ENCODE measurements at places on chromosomes 1 and 21.

- DNase-seq, result peak; percentile 1
These were observed 556 bp downstream of the WDR77 start for GRCh38 chr1:111448482-111448917.

- peak; percentile 44 for DNase-seq
These were observed 258.5 kb downstream of the TRABD2B start for GRCh38 chr1:47738560-47739182.

GRCh38 chr1:33826311-33826710, 37.6 kb upstream of the HMGB4 start:
- no peak for DNase-seq

DNA sequence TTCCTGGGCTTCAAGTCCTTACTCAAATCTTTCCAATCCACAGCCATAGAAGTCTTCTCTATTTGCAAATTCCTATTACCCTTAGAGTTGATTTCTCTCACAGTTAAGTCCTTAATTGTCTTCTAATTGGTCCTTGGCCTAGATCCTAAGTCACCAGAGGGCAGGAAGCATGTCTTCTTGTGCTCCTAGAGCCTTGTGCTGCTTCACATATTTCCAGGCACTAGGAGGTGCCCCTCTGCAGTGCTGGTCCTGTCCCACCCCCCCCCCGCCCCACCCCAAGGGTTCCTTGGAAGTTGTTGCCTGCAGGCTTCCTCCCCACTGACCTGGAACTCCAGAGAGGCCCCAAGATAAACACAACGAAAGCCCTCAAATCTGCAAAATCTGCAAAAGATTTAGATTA, 28.1 kb upstream of the TARBP1 start:
- DNase-seq, result no peak

DNA sequence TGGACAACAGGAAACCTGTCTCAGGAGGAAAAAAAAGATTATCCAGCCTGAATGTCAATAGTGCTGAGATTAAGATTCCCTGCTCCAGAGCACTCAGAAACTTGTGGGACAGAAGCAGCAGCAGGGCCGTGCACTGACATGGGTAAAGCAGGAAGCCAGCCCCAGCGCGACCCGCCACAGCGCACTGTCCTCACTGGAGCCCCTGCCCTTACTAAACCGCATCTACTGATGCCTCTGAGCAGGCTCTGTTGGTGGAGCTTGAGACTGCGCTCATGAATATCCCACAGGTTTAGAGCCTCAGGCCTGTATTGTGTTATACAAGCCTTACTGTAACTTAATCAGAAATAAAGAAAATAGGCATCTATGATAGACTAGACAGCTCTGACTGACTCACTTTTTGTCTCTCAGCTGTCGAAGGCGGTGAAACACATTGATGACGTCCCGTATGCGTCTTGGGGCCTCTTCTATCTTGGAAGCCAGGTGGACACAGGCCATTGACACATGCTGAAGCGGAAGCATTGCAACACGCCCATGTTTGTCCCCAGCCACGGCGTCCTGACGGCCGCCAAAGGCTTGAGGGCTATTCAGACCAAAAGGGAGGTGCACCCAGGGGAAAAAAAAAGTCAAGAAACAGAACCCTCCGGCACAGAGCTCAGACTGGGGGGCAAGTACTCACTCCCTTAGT, 1.2 kb downstream of the CCNL2 start:
- peak; percentile 20 for DNase-seq

DNA sequence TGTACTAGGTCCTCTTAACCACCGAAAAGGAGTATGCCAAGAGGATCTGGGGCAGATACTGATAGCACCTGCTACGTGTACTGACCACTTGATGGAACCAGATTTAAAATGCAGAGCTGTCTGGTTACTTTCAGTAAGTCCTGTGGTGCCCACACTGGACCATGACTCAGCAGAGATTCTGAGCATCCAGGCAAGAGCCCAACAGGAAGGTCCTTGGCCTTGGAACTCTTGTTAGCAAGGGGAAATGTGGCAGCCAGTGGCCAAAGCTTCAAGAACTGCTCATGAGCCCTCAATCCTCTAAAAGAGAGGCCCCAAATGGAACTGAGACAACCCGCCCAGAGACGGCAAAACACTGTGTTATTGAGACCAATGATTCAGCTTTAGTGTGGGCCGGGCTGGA, 4.2 kb upstream of the GJB5 start:
- no peak for DNase-seq

- DNase-seq, result no peak
These were observed 189.8 kb upstream of the PLXNA2 start for GRCh38 chr1:208433971-208434370.
